ENCODE measurements at places on chromosomes 7 and 10.

GRCh38 chr10:19483421-19483820, 332.8 kb upstream of the PLXDC2 start:
- DNase-seq = no peak

DNA sequence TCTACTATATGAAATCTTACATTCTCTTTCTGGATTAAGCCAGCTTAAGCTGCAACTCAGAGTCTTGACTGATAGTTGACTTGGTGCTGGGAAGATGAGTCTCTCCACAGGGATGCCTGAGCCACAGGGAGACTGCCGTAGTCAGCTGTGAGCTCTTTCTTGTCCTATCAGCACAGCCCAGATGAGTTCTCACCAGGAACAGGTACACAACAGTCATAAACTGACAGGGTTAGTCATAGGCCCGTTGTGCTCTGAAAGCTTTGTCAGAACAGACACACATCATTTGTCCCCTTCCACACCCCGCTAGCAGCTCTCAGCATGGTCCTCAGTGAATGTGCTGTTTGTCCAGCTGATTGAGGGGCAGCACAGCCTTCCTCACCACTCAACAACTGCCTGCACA, 221.6 kb downstream of the RPS24 start:
- no peak for DNase-seq

GRCh38 chr7:92641921-92642511, 51.8 kb upstream of the FAM133B start:
- DNase-seq = peak; percentile 3

- DNase-seq = no peak
Observed at GRCh38 chr10:88744002-88744401, 15.8 kb upstream of the LIPN start.

GRCh38 chr7:84152995-84153394, 41.6 kb downstream of the SEMA3A start:
- no peak for DNase-seq

GRCh38 chr10:106967452-106967851, 197.1 kb downstream of the SORCS1 start:
- no peak for DNase-seq

DNA sequence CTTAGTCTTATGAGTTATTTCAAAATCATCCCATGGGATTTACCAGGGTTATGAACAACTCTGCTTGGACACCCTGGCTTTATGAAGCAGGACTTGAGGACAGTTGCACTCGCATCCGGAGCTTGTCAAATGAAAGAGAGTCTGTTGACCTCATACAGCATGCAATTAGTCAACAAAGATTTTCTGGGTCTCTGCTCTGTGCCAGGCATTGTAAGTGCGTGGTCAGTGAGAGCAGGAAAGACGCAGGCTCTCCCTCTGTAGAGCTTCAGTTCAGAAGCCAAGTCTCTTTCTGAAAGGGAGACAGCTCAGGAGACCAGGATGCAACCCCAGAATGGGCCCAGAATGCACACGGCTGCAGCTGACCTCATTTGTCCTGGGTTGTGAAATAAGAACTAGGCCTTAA, 45.5 kb upstream of the DMBT1 start:
- DNase-seq = no peak

GRCh38 chr10:62460393-62460792, 86.2 kb downstream of the ZNF365 start:
- DNase-seq = no peak

DNA sequence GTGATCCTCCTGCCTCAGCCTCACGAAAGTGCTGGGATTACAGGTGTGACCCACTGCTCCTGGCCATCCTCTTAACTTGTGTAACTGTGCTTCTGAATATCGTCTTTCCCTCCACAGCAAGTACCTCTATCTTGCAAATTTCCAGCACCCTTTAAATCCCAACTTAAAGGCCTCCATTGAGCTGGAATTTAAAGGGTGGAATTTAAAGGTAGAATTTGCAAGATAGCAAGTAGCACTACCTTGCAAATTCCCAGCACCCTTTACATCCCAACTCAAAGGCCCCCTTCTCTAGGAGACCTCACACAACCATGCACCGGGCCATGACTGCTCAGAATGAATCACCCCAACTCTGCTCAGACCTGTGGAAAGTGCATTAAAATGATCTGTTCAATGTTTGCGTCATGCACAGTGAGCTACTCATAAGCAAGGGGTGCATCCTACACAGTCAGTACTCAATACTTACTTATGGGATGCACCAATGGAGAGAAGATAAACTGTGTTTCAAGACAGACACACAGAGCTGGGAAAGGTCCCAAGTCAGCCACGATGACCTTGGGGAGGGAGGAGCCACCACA, 17.8 kb upstream of the SDK1 start:
- DNase-seq = no peak

- no peak for DNase-seq
Observed at GRCh38 chr7:109235316-109235715, 665.6 kb downstream of the DNAJB9 start.
